Inflammatory macrophage treated with lipopolysaccharide for 1 hour (primary cell): ENCODE measurements at places on chromosomes 2 and 18.

DNA sequence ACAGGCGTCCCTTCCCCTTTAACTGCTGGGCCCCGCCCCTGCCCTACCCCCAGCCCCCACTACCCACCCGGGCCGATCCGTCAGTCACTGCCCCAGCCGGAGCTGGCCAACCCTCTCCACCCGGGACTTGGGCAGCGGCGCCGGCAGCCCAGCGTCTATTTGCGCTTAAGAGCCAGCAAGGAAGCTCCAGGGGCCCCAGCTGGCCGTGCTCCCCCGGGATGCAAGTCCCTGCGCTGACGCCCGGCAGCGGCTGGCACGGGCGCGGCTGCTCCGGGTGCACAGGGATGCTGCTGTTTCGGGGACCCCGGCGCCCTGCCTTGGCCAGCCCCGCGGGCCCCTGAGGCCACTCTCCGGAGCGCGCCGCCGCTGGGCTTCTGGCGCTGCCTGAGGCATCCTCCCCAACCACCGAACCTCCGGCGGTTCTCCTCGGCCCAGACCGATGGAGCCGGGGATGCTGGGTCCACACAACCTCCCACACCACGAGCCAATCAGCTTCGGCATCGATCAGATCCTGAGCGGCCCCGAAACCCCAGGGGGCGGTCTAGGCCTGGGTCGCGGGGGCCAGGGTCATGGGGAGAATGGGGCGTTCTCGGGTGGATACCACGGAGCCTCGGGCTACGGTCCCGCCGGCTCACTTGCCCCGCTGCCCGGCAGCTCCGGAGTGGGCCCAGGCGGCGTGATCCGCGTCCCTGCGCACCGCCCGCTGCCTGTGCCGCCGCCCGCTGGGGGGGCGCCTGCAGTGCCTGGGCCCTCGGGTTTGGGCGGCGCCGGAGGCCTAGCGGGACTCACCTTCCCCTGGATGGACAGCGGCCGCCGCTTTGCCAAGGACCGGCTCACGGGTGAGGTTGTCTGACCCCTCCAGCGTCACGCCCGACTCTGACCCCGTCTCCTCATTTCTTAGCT is at the start of gene TLX2:
Gene TLX2 (plus strand): TSS at position 83 of the 903 bp plus-strand sequence. CDS start 357 bp downstream, at position 440.
- DNase-seq = no peak

DNA sequence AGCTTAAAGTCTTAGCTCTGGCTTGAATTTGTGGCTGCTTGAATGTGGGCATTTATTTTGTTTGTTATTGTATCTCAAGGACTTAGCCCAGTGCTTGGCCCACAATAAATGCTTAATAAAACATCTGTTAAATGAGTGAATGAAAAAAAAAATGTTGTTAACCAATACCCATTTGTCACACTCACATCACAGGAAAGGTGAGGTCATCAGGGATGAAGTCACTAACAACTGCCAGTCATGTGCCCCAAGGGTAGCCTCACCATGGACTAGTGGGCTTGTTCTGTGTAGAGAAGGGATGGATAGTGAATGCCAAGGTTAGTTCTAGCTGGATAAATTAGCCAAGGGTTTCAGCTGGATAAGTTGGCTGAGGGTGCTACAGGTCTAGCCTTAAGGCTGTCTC is 3.0 kb downstream of the NRBP1 start:
- DNase-seq = peak; percentile 88

DNA sequence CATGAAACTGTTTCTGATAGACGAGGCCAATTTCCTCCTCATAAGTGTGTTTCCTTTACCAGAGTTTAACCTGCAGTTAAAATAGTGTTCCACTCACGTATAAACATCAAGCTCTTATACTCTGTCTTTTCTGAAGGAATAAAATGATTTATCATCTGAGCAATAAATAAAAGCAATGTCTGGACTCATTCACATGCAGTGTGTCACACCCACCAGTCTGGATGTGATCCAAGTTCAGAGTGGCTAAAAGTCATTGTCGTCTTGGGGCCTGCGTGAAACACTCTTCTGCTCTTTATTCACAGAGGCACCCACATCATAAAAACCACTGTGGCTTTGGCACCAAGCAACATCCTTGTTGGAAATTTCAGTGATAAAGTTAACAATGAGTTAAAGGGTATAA is 19.5 kb upstream of the SLC9A4 start:
- DNase-seq = no peak

DNA sequence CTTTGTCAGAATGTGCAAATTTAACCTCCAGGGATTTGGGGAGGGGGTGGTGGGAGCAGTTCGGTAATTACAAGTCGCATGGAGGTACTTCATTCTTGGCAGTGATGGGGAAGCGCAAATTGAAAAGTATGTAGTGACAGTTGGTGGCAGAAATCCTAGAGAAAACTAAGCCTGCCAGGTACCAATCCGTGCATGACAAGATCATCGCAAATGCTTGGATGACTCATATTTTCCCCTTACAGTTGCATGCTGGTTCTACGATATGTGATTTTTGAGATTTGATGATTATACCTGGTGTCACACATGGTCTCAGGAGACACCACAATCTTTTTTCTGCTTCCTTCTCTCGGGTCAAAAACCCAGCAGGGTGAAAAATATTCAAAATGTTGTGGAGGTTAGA is 479.7 kb upstream of the ID2 start:
- no peak for DNase-seq

- no peak for DNase-seq
Measured at GRCh38 chr2:7154656-7155055, 237.4 kb downstream of the RNF144A start.

- no peak for DNase-seq
Measured at GRCh38 chr2:72827966-72828646, 2.3 kb upstream of the EXOC6B start.

GRCh38 chr18:61587865-61588264 is 254.6 kb downstream of the CDH20 start:
- no peak for DNase-seq

- no peak for DNase-seq
Measured at GRCh38 chr2:157196956-157197355, 60.5 kb upstream of the GALNT5 start.

- no peak for DNase-seq
Measured at GRCh38 chr2:128474962-128475361, 156.3 kb upstream of the HS6ST1 start.

GRCh38 chr2:74148457-74149246 is 940 bp upstream of the BOLA3 start:
- DNase-seq = no peak

DNA sequence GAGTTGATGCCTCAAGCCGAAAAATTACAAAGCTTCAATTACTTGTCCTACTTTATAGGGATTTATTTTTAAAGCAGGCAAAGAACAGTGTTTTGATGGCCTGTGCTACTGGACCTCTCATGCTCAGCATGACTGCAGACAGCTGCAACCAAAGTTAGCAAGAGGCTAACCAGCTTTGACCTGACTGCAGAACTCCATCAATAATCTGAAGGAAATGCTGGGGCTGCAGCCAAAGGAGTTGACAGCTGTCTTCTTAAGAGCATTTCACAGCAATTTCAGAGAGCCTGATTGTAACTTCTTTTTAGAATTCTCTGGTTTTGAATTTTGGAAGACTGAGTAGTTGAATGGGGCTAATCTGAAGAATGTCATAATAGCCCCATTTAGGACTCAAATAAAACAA is 46.5 kb upstream of the SESTD1 start:
- DNase-seq = no peak

DNA sequence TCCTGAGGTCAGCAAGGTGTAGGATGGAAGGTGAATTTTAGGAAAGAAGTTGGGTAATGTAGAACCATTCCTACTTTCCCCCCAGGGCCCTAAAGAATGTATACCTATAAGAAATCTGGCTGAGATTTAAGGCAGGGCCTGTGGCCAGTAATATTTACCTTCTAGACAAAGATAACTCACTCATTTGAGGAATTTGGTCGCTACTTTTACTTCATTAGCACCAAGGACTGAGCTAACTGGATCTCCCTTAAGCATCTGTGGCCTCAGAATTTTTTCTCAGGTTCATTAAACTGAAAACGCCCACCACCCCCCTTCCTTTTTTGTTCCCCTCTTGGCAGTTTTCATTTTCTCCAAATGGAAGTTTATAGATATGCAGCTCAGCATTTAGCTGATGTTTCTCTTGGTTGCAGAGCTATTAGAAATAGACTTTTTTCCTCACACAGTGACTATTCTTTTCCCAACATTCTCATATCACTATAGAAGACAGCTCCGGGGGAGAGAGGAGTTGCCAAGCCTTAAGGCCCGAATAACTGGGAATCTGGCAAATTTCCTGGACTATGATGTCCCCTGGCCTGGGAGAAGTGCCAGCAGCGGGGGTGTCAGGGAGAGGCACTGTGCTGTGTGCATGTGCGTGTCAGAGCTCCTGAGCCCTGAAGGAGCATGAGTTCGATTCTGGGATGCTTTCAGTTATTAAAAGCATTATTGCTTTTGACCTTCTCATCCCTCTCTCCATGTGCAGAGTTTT is 310.9 kb downstream of the PRKCE start:
- DNase-seq = no peak

DNA sequence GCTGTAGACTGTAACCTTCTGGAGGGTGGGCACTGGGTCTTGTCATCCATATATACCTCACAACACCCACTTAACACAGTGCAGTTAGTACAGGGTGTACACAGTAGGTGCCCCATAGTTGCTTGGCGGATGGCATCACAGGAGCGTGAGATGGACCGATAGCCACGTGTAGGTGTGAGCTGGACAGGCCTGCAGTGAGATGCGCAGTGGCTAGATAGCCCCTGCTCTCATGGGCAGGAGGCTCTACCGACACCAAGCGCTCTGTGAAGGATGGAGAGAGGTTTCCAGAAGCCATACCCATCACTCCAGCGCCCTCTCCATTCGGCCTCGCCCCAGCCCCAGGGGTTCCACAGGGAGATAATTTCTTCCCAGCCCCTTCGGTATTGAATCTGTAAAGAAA is 49.5 kb downstream of the CAPN13 start:
- no peak for DNase-seq

DNA sequence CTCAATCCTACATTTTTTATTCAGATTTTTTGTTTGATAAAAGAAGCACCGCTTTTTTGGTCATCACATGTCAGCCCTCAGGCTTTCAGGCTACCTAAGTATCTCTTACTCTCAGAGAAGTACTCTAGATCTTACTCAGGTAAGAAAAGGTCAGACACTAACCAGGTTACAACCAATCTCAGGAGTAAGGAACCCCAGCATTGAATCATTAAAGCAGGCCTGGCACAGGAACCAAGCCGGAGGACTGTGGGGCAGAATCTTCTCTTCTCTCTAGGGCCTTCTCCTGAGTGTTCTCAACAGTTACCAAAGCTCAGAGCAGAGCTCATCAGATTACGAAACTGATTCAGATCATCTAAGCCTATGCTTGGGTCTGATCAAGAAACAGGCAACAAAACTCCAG is 28.2 kb downstream of the RBMS1 start:
- DNase-seq = no peak

DNA sequence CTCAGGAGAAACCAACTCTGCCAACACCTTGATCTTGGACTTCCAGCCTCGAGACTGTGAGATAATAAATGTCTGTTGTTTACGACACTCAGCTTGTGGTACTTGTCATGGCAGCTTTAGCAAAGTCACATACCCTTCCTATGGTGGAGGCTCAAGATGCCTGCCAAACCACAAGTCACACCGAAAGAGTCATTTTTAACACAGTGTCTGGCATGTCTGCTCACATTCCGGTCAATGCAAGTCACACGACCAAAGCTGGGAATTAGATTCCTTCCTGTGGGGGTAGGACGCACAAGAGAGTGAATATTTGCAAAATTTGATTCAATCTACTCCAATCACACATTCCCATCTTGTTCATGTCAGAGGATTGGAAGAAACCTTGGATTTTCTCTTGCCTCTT is 24.6 kb downstream of the KCNE4 start:
- no peak for DNase-seq

DNA sequence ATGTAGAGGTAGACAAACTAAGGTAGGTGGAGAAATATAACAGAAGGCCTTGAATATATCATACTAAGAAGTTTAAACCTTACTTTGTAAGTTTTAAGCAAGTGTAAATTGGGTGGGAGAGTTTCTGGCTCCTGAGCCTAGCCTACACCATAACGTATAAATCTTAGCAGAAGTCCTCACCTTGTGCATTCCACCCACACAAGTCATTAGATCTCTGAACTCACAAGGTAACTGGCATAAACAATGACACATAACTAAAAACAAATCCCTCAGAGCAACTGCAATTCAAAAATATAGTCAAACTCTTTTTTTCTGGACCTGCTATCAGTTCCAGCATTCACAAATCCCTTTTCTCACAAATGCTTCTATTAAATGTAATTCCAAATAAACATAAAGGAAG is 9.4 kb downstream of the REV1 start:
- no peak for DNase-seq

DNA sequence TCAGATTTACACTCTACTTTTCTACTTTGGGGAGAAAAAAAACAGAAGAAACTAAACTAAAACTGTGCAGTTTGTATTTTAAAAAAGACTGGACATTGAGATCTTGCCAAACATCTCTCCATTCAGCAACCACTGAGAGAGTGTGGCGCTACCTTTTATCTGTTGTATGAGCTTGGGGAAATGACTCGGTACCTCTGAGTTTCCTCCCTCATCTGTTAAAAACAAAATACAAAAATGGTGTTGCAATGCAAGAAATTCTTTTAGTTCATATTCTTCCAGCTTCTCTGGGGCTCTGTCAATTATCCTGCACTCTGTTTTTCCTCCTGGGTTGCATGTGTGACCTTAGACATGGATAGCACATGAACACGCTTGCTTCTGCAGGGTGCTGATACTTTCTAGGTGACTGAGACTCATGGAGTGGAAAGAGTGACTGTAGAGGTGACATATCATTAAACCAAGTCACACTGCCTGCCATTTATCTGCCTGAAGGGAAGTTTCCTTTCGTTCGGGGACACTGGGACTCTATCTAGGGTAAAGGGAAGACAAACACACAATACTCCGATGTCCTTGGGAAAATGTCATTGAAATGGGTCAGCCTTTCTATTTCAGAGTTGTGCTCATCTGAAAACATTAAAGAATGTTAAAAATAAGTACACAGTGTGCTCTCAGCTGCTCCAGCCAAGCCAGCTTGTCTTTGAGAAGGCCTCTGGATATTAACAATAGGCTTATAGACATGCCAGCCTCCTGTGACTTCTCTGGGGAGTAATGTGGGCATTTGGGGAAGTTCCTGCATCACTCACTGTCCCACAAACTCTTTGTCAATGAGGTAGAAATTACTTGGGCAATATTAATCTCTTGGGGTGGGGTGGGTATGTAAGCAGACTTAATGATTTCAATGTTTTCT is 91.4 kb downstream of the TRIB2 start:
- DNase-seq = peak; percentile 60
